Astrocyte of the hippocampus (primary cell): ENCODE measurements at places on chromosomes 6 and 20.

- no peak for DNase-seq
These were observed 31.7 kb upstream of the GNRH2 start for GRCh38 chr20:3011752-3012151.

GRCh38 chr20:42846784-42847490, 342.8 kb downstream of the PTPRT start:
- DNase-seq = no peak

DNA sequence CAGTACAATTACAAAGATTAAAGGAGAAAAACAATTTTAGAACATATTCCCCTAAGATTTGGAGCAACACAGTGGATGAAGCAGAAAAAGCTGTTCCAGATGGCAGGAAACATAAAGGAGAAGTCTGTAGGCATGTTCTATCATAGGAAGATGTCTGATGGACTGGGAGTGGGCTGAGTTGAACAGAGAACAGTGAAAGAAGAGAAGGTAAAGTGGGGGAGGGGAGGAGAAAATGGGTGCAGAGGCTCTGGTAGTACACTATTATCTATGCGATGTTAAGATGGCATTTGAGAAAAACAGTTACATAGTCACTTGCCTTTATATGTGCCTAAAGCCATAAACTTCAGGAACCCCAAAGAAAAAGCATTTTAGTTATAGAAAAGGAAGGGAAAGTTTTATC, 4.2 kb upstream of the PHIP start:
- no peak for DNase-seq

- no peak for DNase-seq
These were observed 38.6 kb downstream of the PREP start for GRCh38 chr6:105364243-105364642.

GRCh38 chr6:144216668-144217218, 66.4 kb downstream of the STX11 start:
- no peak for DNase-seq

- no peak for DNase-seq
These were observed 518.0 kb downstream of the CD109 start for GRCh38 chr6:74213995-74214394.

GRCh38 chr6:106658469-106658868, 29.1 kb downstream of the QRSL1 start:
- peak; percentile 9 for DNase-seq
